Activated naive CD8-positive, alpha-beta T cell treated with anti-CD3 and anti-CD28 coated beads, Interleukin-2, amount 50 U/mL, for 16 hours (primary cell): ENCODE measurements at places on chromosomes 7 and 10.

DNA sequence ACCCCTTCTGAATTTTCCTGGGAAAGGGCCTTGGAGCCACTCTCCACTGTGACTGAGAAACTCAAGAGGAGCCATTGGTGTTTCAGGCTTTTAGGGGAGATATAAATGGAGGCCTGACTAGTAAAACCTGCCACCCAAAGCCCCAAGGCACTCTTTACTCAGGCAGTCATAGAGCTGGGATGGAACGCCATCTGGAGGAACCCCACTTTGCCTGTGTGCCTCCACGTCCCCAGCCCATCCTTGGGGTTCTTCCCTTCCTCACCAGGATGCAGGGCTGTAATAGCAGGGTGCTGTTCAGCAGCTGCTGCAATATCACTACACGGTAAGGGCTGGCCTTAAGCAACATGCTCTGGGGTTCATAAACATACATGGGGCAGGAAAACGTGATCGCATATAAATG lies 232.6 kb downstream of the BAMBI start:
- DNase-seq = no peak

DNA sequence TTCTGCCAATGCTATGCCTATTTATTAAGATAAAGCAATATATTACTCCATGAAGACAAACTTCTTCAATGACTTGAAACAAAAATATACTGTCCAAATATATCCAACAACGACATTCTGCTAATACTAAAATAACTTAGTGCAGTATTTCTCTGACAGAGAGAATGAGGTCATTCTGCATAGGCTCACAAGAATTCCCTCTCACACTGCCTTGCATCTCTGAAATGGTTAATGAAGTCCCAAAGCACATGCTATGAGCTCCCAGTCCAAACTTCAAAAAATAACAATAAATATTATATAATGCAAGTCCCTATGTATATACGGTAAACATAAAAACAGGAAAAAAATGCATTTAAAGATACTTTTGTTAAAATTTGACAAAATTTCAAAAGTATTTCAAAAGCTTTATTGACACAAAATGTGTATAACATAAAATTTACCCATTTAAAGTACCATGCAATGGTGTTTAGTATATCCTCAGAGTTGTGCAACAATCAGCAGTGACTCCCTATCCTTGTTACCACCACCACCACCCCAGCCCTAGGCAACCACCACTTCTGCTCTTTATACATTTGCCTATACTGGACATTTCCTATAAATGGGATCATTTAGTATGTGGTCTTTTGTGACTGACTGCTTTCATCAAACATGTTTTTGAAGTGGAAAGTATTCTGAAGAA lies 27.6 kb downstream of the CHCHD3 start:
- no peak for DNase-seq

GRCh38 chr10:11145495-11145855 lies 127.8 kb downstream of the CELF2 start:
- no peak for DNase-seq

GRCh38 chr7:30159698-30160143 lies 24.9 kb downstream of the MTURN start:
- no peak for DNase-seq

- no peak for DNase-seq
These were observed 83.4 kb downstream of the NPTX2 start for GRCh38 chr7:98700533-98700932.

DNA sequence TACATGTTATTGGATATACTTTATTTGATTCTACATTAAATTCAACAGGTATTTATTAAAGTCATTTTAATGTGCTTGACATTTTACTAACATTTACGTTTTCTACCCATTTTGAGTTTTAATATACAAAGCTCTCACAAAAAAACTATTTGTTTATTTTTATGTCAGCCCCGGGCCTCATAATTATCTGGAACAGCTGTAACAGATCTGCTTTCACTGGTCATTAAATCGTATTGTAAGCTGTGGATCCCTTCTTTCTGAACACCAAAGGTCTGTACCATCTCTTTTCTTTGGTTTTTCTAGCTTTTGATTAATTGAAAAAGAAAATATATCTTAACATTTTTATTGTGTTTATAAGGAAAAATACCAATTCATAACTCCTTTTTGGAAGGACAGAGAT lies 73.5 kb downstream of the SEMA3E start:
- no peak for DNase-seq

DNA sequence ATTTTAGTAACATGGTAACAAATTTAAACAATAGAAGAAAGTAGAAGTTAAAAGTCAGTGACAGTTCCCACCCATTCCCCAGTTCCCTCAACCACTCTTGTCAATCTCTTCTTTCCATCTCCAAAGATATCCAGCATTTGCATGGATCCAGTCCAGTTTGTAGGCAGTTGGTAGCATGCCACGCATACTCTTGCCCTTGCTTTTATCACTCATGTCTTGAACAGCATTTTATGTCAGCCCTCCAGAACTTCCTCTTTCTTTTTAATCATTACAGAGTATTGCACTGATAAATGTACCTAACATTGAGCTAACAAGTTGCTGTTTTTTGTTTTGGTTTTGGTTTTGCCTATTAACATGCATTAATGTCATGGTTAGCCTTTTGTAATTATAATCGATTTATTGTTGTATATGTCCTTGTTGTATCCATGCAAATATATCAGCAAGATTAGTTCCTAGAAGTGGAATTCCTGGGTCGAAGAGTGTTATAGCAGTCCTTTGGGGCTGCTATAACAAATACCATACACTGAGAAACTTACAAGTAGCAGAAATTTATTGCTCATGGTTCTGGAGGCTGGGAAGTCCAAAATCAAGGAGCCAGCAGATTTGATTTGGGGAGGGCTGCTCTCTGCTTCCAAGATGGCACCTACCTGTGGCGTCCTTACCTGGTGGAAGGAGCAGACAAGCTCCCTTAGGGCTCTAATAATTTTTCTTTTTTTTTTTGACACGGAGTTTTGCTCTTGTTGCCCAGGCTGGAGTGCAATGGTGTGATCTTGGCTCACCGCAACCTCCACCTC lies 25.7 kb downstream of the CHST3 start:
- no peak for DNase-seq

GRCh38 chr7:157984423-157985163 lies 603.0 kb downstream of the PTPRN2 start:
- no peak for DNase-seq

DNA sequence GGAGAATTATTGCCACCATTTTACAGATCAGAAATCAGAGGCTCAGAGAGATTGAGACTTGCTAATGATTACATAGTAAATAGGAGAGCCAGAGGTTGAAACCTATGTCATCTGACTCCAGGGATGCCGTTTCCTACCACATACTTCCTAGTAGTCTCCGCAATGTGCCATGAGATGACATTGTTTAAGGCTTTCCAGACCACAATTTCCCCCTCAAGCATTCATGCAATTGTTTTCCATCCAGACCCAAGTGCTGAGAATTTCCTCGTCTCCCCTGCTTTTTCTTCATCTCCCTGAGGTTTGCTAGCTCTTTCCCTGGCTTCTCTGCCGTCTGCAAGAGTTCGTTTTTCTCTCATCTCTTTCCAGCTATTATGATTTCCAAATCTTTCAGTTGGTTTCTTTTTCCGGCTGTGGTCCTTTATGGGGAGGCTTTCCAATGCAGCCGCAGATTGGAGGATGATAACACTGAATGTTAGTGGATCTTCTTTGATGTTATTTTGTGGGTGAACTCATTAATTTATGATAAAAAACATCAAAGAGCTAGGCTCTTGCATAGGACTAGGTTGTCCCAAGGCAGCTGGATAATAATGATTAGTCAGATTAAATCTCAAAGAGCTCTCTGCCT lies 6.9 kb upstream of the GOLGA7B start:
- no peak for DNase-seq

GRCh38 chr10:12705943-12706342 lies 295.6 kb downstream of the CCDC3 start:
- no peak for DNase-seq

- DNase-seq = no peak
These were observed 68.7 kb downstream of the TAX1BP1 start for GRCh38 chr7:27808626-27809025.

DNA sequence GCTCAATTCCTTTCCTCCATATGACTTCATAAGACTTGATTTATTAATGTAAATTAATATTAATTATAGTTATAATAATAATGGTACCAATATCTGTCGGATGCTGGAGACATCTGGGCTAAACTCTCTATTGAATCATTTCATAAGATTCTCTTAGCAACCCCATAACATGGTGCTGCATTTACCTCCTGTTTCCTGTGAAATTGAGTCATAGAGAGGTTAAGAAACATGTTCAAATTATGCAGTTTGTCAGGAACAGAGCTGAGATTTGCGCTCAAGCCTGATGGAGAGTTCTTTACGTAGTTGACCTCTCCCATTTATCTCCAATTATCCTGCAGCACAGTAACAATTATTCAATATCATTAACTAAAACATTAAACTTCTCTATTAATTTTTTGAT lies 621.8 kb upstream of the FZD8 start:
- DNase-seq = no peak

- DNase-seq = no peak
These were observed 180.7 kb upstream of the PRSS1 start for GRCh38 chr7:142568435-142569097.

GRCh38 chr7:116356979-116357378 lies 142.6 kb upstream of the CAV2 start:
- DNase-seq = no peak

- DNase-seq = no peak
These were observed 34.2 kb downstream of the MTURN start for GRCh38 chr7:30168835-30169573.

DNA sequence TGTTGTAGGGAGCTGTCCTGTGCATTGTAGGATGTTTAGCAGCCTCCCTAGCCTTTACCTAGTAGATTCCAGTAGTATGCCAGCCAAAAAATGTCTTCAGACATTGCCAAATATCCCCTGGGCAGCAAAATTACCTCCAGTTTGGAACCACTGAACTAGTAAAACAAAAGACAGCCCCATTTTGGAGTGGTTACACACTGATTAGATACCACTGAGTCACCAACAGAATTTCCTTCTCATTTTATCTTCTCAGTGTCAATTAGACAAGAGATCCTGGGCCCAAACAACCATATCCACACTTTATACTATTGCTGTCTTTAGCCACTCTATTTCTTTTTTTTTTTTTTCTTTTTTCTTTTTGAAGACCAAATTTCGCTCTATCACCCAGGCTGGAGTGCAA lies 3.5 kb upstream of the CCDC6 start:
- no peak for DNase-seq

GRCh38 chr10:80411267-80411668 lies 2.9 kb downstream of the PRXL2A start:
- DNase-seq = no peak

DNA sequence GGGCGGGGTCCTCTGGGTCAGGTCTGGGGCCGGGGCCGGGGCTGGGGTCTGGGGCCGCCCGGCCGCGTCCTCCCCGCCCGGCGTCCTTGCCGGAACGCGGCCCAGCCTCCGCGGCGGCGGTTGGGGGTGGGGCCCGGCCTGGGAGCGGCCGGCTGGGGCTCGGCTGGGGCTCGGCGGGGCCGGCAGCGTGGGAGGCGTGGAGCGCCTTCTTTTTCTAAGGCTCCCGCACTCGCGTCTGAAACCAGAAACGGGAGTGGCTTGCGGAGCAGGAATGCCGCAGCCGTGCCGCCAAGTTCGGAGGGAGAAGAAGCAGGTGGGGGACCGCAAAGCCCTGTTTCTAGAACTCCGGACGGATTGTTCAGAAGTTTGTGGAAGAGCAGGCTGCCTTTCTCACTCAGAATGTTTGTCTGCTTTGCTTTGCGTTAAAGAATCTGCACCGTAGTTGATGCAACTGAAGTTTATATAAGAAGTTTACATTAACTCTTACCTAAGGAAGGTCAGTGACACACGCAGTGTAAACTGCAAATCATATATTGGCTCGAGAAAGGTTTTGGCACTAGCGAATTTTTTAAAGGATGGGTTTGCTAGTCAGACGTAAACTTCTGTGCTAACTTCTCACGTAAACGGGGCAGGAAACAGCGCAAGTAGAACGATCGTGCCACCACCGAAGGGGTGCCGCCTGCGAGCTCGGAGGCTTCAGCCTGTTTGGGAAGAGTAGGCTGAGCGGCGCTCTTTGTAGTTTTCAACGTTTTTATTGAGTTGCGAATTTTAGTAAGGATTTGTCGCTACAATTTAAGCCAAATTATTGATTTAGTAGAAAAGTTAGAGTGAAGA lies 729 bp downstream of the DNAJB6 start:
- peak; percentile 16 for DNase-seq

DNA sequence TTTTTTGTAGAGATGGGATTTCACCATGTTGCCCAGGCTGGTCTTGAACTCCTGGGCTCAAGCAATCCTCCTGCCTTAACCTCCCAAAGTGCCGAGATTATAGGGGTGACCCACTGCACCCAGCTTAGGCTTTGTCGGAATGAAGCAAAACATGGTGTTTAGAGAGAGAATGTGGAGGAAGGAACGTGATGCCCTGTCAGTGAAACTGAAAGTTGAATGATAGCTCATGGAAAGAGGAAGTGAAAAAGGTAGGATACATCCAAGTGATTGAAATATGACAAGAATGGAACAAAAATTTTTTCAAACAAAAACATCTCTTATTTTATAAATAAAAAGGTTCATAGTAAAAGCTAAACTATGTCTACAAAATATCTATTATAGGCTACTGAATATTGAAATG lies 5.9 kb downstream of the AKAP9 start:
- DNase-seq = no peak

DNA sequence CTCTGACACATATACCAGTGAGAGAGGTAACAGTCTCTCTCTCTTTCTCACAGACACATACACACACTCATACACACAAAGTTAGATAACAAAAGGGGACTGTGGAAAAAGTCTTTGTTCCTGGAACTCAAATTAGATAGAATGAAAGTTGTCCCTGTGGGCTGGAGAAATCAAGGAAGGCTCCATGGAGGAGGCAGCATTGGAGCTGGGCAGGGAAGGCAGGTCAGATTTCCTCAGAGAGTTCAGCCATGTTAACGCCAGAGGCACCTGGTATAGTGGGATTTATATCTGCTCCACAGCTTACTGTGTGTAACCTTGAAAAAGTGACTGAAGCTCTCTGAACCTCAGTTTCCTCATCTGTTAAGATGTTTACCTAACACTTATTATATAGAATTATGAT lies 38.7 kb downstream of the LDB3 start:
- no peak for DNase-seq

- no peak for DNase-seq
These were observed 79.3 kb downstream of the MKI67 start for GRCh38 chr10:128046953-128047290.

- DNase-seq = no peak
These were observed 99.4 kb upstream of the TMEM106B start for GRCh38 chr7:12111422-12112405.

GRCh38 chr7:71470326-71470725 lies 338.4 kb downstream of the GALNT17 start:
- DNase-seq = no peak
